ENCODE measurements at places on chromosomes 16 and 17.

DNA sequence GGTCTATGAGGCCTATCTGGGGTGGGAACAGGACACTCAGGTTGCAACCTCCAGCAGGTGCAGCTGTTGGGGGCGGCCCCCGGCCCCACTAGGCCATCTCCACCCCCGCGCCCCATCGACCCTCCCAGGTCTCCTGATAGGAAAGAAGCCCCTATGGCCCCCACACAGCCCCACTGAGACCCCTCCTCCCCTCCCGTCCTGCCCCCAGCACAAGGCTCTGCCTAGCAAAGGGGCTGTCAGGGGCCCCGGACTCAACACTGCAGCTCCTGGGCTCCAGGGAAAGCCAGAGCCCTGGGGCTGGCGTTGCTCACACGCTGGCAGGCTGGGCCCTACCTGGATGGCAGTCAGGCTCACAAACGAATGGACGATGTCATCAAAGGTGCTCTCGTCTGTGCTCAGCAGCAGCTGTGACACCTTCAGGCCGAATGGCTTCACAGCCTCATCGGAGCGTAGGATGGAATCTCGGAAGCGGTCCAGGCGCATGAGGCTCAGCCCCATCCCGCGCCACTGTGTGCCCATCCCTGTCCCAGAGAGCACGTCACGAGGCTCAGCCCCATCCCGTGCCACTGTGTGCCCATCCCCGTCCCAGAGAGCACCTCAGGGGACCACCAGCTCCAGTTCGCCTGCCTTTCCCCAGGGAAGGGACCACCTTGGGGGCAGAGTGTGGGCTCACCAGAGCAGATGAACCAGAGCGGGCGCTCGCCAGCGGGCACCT lies 7.3 kb downstream of the FASN start:
- DNase-seq = no peak

DNA sequence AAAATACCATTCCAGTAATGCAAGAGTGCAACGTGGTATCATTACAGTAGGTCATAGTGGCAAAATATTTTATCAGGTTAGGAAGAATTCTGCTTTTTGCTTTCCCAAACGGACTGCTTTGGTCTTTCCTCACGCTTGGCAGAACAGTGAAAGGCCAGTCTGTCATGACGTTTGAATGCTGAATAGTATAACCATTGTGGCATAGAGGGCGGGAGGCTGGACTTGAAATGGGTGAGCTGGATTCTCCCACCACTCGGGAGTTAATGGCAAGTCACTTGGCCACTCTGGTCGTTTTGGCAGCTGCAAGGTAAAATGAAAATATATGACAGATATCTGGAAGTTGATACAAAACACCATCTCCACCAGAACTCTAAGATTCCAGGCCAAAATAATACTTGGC lies 391.2 kb downstream of the MAF start:
- DNase-seq = no peak

DNA sequence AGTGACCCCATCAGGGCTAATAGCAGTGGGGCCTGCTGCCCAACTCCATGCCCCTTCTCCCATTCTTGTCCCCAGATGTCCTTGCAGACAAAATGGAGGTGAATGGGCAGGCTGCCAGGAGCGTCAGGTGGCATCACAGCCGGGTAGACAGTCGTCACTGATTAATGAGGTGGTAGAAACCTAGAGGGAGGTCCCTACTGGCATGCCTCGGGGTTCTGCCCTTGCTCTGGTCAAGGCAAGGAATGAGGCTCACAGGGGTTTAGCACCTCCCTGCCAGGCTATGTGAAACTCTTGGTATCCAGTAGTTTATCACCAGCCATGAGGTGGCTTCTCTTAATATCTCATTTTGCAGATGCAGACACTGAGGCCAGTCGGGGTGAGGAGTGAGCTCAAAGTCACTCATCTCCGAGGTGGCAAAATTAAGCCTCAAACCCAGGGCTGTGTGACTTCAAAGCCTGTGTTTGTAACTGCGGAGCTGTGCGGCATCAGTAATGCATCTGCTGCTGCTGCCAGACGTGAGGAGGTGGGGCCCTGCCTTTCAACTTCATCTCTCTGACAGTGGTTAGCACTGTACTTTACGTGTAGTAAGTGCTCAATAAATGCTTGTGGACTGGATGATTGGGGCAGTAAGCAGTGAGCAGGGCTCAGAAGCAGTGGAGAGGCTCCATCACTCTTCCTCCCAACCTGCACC lies 21.3 kb downstream of the RAI1 start:
- DNase-seq = no peak

- DNase-seq = no peak
Observed at GRCh38 chr17:4938069-4938491, 1.8 kb downstream of the SLC25A11 start.

DNA sequence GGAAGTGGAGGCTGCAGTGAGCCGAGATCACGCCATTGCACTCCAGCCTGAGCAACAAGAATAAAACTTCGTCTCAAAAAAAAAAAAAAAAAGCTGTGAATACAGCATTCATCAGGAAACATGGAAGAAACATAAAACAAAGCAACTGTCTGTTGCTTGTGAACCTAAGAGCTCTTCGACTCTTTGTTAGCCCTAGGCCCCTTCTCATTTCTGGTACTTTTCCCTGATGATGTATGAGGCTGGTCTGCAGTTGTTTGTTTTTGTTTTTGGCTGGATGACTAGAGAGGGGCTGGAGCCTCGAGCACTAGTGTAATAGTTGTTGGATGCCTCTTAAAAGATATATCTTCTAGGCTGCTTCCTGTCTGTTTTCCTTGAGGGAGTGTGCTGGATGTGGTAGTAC lies 113.5 kb downstream of the MAP2K6 start:
- DNase-seq = no peak

GRCh38 chr16:72444696-72445095 lies 272.7 kb upstream of the PMFBP1 start:
- no peak for DNase-seq

GRCh38 chr17:32871746-32872145 lies 5.2 kb downstream of the MYO1D start:
- no peak for DNase-seq

DNA sequence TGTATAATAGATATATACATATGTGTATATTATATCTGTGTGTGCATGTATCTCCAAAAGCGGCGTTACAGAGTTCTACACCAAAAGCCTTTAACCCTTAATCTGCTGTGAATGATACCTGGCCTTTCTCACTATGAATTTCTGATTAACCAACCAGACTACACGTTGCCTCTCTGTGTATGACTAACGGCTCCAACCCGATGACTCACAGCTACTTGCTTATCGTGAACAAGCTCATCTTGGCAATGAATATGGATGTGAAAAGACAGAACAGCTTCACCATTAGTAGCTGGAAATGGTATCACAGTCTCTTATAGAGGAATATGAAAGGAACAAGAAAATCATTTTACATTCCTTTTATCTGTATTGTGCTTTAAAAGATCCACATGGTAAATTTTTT lies 23.8 kb upstream of the ARHGAP44 start:
- no peak for DNase-seq

DNA sequence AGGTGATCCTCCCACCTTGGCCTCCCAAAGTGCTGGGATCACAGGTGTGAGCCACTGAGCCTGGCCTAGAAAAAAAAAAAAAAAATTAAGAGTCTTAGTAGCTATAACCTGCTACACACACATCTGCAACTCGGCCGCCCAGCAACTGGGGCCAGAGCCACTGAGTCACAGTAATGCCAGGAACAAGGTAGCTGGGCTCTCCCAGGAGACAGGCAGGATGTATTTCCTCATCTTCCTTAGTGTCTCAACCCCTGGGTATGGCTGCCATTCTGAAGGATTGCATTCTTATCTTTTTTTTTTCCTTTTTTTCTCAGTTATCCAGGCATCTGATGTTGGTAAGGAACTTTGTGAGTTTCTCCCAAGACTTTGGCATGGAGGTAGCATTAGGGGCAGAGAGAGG lies 7.1 kb upstream of the PSMD3 start:
- DNase-seq = no peak

- no peak for DNase-seq
Observed at GRCh38 chr17:28500712-28501379, 5.3 kb upstream of the FOXN1 start.

- DNase-seq = no peak
Observed at GRCh38 chr17:55814377-55814776, 63.5 kb downstream of the PCTP start.

GRCh38 chr17:47686276-47686635 lies 7.7 kb upstream of the TBKBP1 start:
- DNase-seq = no peak

DNA sequence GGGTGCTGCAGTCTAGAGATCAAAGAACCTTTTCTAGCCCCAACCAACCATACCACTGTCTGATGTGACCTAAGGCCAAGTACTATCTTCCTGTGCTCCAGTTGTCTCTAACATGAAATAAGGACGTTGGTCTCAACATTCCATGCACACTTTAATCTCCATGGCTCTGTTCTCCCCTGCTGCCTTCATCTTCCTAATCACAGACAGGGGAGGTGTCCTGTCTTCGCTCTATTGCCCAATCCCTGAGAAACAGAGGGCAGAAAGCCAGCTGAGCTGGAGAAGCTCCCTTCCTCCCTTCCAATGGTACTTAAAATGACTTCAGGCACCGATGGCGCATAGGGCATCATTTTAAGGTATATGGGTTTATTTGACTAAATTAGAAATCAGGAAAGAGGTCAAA lies 148.9 kb upstream of the GNAO1 start:
- DNase-seq = no peak

DNA sequence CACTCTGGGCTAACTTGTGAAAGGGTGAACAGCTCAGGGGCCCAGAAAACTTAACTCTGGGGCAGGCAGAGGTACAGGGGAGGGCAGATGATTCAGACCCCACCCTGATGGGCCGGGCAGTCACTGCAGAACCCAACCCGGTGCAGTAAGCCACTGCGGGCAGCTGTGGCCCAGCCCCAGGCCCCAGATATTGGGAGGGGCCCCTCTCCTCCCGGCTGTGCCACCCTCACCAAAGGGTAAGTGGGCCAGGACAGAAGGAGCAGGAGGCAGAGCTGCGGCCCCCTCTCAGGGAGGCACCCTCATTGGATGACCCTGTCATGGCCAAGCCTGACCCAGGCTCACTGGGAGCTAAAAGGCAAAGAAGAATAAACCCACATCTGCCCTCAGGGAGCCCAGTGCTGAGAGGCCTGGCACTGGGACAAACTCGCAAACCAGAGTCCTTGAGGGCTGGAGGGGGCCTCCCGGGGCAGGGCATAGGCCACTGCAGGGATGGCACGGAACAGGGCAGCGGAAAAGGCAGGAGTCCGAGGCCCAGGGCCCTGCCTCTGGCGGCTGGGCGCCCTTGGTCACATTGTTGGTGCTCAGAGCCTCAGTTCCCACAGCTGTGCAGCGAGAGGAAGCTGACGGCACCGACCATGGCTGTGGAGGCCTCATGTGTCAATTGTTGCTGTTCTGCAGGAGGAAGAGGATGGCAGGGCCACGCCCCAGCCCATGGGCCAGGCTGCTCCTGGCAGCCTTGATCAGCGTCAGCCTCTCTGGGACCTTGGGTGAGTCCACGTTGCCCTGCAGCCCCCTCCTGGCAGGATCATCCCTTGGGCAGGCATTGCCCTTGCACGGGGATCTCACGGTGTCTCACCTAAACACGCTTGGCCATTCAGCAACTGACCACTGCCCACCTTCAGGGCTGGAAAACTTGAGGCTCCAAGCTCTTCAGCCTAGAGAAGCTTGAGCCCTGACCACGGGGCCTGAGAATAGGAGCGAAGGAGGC lies 3.1 kb downstream of the ITGB4 start:
- no peak for DNase-seq

DNA sequence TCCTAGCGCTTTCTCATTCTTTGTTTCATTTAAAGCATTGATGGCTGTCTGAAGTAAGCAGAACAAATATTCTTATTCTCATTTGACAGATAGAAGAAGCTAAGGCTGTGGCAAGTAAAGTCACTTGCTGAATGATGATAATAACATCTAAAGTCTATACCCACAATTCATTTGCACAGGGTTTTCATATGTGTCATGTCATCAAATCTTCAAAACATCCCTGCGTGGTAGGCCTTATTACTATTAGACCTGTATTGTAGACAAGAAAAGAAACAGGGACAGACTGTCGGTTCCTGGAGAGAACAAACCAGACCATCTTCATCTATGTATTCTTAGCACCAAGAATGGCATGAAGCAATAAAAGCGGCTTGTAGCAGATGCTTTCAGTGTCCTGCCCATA lies 85.9 kb downstream of the ASIC2 start:
- no peak for DNase-seq

DNA sequence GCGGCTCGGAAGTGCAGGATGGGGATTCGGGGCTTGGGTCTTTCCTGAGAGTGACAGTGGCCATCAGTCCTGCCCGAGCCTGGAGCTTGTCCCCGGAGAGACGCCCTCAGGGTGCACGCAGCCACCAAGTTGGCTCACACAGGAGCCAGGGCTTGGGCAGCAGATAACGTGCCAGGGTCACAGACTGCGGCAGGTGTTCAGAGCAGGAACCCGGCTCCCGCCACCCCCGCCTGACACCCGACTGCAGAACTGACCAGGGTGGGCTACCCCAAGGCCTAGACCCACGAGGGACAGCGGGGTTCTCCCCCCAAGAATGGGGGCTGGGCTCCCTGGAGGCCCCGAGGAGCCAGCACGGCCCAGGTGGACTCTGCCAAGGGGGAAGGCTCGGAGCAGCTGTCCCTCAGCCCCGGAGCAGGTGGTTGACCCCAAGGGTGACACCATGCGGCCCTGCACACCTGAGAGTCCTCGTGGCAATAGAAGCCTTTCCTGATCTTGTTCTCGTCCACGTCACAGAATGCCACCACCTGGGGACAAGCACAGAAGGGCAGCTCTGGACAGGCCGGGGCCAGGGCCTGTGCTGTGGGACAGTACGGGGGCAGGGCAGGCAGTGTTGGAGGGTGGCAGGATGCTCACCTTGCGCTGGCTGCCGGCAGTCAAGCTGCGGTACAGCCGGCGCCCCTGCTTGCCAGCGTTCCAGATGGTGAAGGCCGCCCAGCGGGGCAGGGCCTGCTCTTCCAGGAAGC lies 117.1 kb upstream of the ZNF750 start:
- DNase-seq = no peak

DNA sequence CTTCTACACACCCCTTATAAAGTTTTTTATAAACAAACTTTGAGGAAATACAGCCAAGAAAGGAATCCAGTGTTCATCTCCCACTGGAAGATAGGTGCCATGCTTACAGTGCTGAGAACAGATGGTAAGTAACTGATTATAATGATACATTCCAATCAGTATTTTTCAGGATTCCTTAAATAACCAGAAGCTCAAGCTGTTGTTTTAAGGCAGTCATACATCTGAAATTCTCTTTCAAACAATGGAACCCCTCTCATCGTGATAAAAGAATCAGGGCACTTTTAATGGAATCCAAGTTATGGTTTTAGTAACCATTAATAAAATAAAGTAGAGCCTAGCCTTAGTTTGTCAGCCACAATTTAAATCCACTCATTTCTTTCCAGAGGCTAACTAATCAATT lies 56.1 kb upstream of the STAC2 start:
- no peak for DNase-seq

- no peak for DNase-seq
Observed at GRCh38 chr16:64074706-64075105, 1047.2 kb downstream of the CDH11 start.

Data from activated T-cell treated with anti-CD3 and anti-CD28 coated beads, Interleukin-2, amount 50 U/mL, for 48 hours (primary cell).